ENCODE measurements at places on chromosomes 6 and 20. TPM values are rescaled to one million over a fixed set of nuclear protein-coding genes. Genes with fewer than 3 reads are reported as not detected.

- H3K27ac ChIP-seq = no peak overlapping the region
- H3K27me3 ChIP-seq = no peaks in the 10 kb centered on the region
- H3K4me1 ChIP-seq = peaks cover 24% of the 10 kb centered on the region
- DNase-seq = peak; percentile 52
- H3K36me3 ChIP-seq = peaks cover 74% of the 10 kb centered on the region
These were observed 3.8 kb downstream of the SLC35B2 start for GRCh38 chr6:44253307-44254101.

DNA sequence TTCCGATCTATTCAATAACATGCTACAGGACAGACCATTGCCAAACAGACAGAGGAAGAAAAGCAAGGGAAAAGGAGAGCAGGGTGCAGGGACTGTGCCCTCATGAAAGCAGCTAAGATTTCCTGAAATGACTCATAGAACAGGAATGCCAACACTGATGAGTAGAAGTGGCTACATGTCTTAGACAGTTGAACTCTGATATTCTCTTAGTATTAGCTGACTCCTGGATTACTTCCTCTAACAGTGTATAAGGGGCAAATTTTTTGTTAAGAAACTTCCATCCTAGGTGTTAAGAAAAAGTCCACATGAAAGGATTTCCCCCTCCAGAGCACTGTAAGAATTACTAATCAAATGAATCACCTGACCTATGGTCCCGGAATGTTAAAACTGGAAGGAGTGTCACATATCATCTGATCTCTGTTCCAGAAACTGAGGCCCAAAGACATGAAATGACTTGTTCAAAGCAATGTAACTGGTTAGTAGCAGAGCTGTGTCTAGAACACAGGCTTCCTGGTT, 224.9 kb downstream of the IBTK start:
- no peaks in the 10 kb centered on the region for H3K36me3 ChIP-seq
- no peaks in the 10 kb centered on the region for H3K4me1 ChIP-seq
- H3K27ac ChIP-seq = no peak overlapping the region
- H3K27me3 ChIP-seq = no peaks in the 10 kb centered on the region
- no peak overlapping the region for H3K4me3 ChIP-seq

DNA sequence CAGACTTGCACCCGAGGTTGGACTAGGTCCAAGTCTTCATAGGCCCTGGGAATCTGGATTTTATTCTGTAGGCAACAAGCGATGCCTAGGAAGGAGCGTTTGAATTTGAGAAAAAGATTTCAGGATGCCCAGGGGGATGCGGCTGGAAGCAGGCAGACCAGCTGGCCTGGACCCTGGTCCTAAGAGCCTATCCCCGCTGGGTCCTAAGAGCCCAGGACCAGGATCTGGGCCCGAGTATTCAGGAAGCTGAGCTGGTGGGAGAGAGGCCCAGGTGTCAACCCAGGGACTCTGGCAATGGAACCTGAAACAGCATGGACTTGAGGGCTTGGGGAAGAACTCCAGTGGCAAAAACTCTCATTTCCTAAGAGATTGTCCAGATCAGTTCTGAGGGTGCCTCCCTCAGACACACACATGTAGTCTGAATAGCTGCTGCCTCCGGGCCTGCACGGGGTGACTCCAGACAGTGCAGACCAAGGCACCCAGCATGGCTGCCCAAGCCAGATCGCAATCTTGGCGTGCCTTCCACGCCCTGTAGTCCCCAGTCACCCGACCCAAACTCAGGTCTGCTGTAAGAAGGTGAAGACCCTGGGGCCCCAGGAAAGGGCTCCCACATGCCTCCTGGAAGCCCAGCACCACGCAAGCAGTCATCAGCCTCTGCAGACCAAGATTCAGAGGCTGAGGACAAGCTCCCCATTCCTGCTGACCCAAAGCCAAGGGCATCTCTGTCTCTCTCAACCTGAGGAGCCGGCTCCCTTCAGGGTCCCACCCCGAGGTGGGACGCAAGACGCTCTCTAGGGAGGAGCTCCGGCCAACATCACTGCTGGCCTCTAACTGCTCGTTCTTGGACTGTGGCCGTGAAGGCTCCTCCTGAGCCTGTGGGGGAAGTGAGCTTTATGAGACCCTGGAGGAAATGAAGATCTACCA, 34.4 kb downstream of the RRBP1 start:
- H3K36me3 ChIP-seq = peaks cover 5% of the 10 kb centered on the region
- H3K4me1 ChIP-seq = no peaks in the 10 kb centered on the region
- no peak for DNase-seq

The FHL5 gene
- total RNA-seq = not detected

DNA sequence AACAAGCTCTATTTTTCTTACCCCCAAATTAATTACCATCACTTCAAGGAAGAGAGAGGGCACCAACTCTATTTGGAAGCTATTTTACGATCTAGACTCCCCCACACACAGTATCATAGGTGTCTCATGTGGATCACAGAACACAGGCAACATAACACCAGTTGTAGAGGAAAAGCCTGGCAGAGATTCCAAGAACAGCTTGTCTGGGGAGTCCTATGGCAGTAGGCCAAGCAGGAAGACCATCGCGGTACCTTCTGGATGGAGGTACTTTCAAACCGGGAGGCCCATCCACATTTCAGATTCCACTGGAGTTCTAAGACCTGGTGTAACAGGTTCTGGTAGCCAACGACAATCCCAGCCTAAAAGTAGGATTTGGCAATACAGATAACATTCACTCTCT, 37.6 kb upstream of the SPDEF start:
- peaks cover 23% of the 10 kb centered on the region for H3K36me3 ChIP-seq
- H3K27ac ChIP-seq = no peak overlapping the region
- H3K27me3 ChIP-seq = no peaks in the 10 kb centered on the region
- no peak for DNase-seq
- no peak overlapping the region for H3K4me3 ChIP-seq

DNA sequence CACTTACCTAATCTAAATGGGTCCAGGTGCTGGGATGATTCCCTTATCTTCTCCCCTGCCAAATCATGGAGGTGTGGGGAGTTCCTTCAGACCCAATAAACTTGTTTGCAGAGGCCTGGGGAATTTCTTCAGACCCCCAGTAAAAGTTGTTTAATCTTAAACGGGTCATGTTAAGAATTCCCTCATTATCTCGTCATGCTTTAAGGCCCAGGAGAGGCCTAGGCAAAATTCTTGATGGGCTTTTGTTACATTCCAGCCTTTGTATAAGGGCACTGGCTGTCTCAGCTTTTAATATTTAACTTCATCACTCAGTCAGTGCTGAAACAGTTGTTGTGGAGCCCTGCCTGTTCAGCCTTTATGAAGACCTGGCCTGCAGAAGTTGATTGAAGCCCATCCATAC, 11.0 kb upstream of the SLC35B3 start:
- no peaks in the 10 kb centered on the region for H3K4me1 ChIP-seq
- no peaks in the 10 kb centered on the region for H3K36me3 ChIP-seq
- H3K4me3 ChIP-seq = no peak overlapping the region
- H3K27ac ChIP-seq = no peak overlapping the region
- H3K27me3 ChIP-seq = no peaks in the 10 kb centered on the region

The PLA2G7 gene
- total RNA-seq = 7.9 TPM

- H3K27me3 ChIP-seq = no peaks in the 10 kb centered on the region
- H3K4me3 ChIP-seq = no peak overlapping the region
- no peak overlapping the region for H3K27ac ChIP-seq
- no peak for DNase-seq
- no peaks in the 10 kb centered on the region for H3K4me1 ChIP-seq
These were observed 502.4 kb upstream of the SULF2 start for GRCh38 chr20:48287552-48288170.

The SAPCD1 gene
- total RNA-seq = 2.3 TPM

GRCh38 chr6:147260091-147260490, 55.9 kb downstream of the STXBP5 start:
- no peaks in the 10 kb centered on the region for H3K36me3 ChIP-seq
- DNase-seq = no peak
- H3K27me3 ChIP-seq = no peaks in the 10 kb centered on the region
- H3K4me3 ChIP-seq = no peak overlapping the region
- no peak overlapping the region for H3K27ac ChIP-seq

DNA sequence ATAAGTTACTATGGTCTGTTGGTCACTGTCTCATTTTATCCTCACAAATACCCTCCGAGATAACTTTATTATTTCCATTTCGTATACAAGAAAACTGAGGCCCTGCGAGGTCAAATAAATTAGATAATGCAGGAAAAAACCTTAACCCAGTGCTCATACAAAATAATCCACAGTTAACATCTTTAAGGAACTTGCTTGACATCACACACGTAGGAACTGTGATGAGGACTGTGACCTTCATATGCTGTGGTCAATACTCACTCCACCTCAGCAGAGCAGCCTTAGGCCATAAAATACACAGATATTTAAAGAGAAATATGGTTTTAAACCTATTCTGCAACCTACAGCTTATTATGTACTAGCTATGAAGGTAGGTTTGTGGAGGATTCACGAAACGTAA, 34.3 kb downstream of the PRDM1 start:
- no peak overlapping the region for H3K4me3 ChIP-seq
- DNase-seq = no peak
- no peaks in the 10 kb centered on the region for H3K36me3 ChIP-seq
- H3K27ac ChIP-seq = no peak overlapping the region
- H3K4me1 ChIP-seq = peaks cover 36% of the 10 kb centered on the region

DNA sequence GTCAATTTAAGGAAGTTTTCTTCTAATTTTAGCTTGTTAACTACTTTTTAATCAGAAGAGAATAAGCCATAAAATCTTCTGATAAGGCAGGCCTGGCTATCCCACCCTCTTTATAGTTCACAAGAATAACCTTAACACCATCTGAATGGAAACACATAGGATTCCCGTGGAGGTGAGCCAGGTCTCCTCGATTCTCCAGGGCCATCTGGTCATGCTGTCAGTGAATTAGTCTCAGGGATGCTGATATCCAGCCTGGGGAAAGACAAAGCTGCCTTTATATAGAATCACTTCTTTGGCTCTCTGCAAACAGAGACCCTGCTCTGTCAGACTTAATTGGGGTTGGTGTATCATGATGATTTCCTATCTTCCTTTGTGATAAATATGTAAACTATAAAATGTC, 30.1 kb upstream of the TAGAP start:
- no peak for DNase-seq
- H3K36me3 ChIP-seq = no peaks in the 10 kb centered on the region
- peaks cover 12% of the 10 kb centered on the region for H3K4me1 ChIP-seq
- no peak overlapping the region for H3K27ac ChIP-seq

The CTCFL gene
- total RNA-seq = not detected

DNA sequence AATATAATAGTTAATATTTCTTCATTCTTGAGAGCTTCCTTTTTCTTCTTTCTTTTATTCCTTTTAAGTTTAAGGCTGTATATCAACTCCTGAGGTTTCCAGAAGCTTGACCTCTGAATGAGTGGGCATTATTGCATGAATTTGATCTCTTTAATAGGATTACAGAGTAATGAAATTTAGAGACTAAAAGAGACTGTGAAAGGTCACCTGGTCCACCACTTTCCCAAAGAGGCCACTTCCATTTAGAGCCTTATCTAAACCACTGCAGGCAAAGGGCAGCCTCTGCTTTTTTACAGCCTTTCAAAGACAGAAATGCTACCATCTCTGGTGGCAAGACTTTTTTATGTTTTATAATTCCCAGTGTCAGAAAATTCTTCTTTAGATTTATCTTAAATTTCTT, 215.3 kb upstream of the HS3ST5 start:
- no peaks in the 10 kb centered on the region for H3K27me3 ChIP-seq
- no peak for DNase-seq
- H3K4me3 ChIP-seq = no peak overlapping the region
- no peaks in the 10 kb centered on the region for H3K4me1 ChIP-seq
- H3K27ac ChIP-seq = no peak overlapping the region
- H3K36me3 ChIP-seq = no peaks in the 10 kb centered on the region

DNA sequence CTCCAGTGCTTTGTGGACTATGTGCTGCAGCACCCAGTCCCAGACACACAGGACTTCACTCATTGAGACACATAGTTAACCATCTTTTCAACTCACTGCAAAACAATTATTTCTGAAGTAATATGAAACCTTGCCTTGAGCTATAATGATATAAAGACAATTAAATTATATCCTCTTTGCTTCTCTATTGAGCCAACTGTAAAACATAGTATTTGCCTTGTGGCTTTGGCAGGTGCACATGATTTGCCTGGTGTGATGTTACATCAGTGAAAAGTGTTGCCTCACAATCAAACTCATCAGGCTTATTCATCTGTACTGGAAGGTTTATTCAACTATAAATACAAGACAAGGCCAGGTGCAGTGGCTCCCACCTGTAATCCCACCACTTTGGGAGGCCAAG, 80.6 kb downstream of the NCOA7 start:
- no peaks in the 10 kb centered on the region for H3K27me3 ChIP-seq
- H3K4me3 ChIP-seq = no peak overlapping the region
- H3K4me1 ChIP-seq = no peaks in the 10 kb centered on the region
- DNase-seq = no peak

DNA sequence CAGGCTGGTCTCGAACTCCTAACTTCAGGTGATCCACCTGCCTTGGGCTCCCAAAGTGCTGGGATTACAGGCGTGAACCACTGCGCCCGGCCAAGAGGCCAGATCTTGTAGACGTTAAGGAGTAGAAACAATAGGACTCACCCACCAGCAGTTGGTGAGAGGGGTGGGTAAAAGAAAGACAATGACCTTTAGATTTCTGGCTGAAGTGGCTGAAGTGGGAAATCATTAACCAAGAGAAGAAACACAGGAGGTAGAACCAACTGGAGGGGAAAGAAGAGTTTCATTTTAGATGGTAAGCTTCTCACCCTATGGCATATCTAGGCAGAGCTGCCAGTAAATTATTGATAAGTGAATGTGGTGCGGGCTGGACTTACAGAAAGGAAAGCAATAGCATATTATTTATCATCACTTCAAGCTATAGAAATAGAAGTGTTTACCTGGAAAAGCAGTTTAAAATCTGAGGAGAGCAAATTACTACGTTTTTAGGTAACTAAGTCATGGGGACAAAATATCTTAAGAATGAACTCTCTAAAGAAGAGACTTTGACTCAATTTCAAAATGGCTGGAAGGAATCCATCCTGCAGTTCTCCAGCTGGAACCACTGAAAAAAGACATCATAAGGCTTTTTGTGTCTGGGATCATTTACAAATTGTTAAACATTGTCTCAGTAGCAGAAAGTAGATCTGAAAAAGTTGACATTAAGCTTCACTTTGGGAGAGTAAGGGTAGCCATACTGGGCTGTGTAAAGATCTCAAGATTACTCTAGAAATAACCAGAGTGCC, 109.6 kb downstream of the ALDH8A1 start:
- H3K27me3 ChIP-seq = no peaks in the 10 kb centered on the region
- no peak overlapping the region for H3K27ac ChIP-seq
- H3K4me3 ChIP-seq = no peak overlapping the region
- DNase-seq = no peak
- H3K4me1 ChIP-seq = no peaks in the 10 kb centered on the region

GRCh38 chr6:47741807-47742206, 40.0 kb upstream of the OPN5 start:
- no peaks in the 10 kb centered on the region for H3K4me1 ChIP-seq
- no peaks in the 10 kb centered on the region for H3K27me3 ChIP-seq
- no peak overlapping the region for H3K4me3 ChIP-seq
- no peak for DNase-seq

GRCh38 chr6:118419448-118420394, 128.4 kb upstream of the PLN start:
- no peak overlapping the region for H3K27ac ChIP-seq
- no peaks in the 10 kb centered on the region for H3K36me3 ChIP-seq
- H3K4me3 ChIP-seq = no peak overlapping the region
- no peaks in the 10 kb centered on the region for H3K27me3 ChIP-seq
- no peak for DNase-seq

The ARMH2 gene
- 1.3 TPM for total RNA-seq

GRCh38 chr20:8874437-8874836, 194.4 kb upstream of the PLCB4 start:
- DNase-seq = no peak
- H3K36me3 ChIP-seq = no peaks in the 10 kb centered on the region
- no peaks in the 10 kb centered on the region for H3K27me3 ChIP-seq

The GRIK2 gene
- not detected for total RNA-seq

Measured in naive thymus-derived CD4-positive, alpha-beta T cell (primary cell).